Activated CD4-positive, CD25-positive, alpha-beta regulatory T cell (primary cell): ENCODE measurements at places on chromosomes 6 and 20.

DNA sequence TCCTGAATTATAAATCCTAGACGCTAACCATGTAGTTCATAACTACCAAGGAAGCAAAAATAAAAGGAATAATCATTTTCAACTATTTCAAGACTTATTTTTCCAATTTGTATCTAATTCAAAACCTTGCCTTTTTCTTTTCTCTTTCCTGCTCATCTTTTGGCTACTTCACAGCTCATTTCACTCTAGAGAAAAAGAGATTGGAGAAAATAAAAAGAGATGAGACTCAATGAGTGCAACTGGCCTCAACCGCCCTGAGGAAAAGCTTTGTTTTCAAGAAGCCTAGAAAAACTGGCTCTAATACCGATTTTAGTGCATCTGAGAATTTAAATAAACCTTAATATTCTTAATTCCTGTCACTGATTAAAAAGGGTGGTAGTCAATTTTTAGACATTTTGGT lies 36.4 kb downstream of the IPCEF1 start:
- no peak for DNase-seq

DNA sequence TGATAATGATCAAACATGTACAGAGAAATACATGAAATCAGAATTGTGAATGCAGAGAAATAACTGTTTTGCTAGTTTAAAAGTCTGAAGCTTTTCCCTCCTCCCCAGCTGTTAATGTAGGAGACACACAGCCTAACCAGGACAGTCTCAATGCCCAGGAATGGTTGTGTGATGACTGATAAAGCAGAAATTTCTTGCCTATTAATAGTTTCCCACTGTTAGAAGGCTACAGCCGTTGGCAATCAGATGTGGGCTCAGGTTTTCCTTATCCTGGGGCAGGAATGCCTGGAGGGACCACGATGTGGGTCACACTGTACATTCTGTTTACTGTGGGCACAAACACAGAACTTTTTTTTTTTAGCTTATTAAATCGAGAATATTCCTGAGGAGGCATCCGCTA lies 1.9 kb downstream of the PPP1R3D start:
- DNase-seq, result no peak

DNA sequence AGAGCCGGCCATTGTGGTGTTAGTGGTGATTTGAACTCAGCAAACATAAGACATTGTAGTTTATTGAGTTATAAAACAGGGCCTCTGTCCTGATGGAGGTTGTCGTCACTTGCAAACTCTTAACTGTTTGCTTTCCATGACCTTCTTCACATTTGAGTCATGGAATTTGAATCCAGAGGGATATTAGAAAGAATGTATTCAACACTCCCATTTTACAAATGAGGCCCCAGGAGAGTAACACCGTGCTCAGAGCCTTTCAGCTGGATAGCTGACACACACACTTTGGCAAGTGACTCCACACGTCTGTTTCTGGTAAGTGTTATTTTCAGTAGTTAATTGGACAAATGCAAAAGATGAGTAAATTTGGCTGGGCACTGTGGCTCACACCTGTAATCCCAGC lies 72.4 kb upstream of the XRN2 start:
- DNase-seq, result no peak

DNA sequence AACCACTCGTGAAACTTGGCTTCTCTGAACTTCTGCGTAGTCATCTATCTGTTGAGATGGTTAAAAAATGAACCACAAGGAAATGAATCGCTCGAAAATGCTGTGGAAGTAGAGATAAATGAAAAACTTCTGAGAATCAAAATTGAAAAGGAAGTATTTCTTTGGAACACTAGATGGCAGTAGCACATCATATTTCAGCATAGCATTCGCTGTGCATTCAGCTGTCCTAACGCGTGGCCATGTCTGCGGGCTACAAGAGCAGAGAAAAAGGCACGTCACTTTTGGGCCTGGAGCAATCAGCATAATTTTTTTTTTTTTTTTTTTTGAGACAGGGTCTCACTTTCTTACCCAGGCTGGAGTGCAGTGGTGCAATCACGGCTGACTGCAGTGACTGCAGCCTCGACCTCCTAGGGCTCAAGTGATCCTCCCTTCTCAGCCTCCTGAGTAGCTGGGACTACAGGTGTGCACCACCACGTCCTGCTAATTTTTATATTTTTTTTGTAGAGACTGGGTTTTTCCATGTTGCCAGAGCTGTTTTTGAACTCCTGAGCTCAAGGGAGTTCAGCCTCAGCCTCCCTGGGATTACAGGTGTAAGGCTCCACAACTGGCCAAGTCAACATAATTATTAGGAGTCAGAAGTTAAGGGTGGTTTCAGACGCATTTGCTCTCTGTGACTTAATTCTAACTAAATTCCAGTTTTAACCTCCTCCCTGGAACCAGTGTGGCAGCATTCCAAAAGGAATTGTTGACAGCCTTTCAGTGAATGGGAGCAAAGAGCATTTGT lies 8.8 kb upstream of the PERP start:
- DNase-seq, result peak; percentile 1

DNA sequence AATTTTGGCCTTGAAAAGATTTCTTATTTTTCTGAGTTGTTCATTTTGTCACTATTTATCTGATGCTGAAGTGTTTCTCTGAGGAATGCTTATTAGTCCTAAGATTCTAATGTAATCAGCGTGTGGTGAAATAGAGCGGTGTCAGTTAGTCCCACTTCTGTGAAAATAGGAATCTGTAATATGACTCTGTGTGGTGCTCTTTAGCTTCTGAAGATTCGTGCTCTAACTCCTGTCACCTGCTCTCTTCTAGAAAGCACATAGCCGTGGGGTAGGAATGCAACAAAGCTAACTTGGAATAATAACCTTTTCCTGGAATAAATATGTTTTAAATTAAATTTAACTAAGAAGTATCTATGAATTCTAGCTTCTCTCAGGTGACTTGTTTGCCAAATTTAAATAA lies 90.4 kb downstream of the BCKDHB start:
- DNase-seq, result no peak

DNA sequence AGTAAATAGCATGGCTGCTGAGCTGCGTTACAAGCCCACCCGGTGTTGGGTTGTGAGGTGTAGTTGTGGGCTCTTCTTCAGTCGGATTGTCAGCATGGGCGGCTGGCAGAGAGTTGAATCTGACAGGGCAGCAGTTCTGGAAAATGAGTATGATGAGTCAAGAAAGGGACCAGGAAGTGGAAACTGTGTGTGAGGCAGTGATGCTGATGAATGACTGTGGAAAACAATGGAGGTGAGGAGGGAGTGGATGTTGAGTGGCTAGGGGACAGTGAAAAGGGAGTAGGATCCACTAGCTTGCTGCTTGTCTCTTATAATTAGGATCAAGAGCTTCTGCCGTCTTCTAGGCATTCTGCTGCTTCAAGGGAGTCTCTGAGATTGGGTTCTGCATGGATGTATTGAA lies 154.3 kb downstream of the ESR1 start:
- DNase-seq, result no peak

GRCh38 chr20:30593572-30593971 lies 663.9 kb upstream of the DEFB115 start:
- DNase-seq, result no peak

GRCh38 chr6:91155129-91155785 lies 568.4 kb upstream of the MAP3K7 start:
- no peak for DNase-seq

- DNase-seq, result no peak
These were observed 6.0 kb upstream of the VNN1 start for GRCh38 chr6:132719736-132720448.

DNA sequence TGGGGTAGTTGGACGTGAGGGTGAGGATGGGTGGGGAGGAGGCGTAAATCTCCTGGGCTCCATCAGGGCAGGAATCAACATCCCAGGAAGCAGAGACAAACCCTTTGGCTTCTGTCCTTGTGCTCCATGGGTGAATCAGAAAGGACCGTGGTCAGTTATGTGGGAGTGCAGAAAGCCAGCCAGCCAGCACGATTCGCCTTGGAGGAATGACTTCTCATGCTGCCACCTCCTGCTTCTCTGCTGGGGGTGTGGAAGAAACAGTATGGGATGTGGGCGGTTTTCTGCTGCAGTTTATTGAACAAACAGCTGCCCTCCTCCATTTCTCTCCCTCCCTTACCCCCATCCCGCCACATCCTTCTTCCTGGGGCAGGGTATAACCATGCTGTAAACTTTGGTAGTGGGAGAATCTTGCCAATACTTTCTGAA lies 214.5 kb downstream of the SOX4 start:
- DNase-seq, result no peak

- no peak for DNase-seq
These were observed 151.4 kb downstream of the CEBPB start for GRCh38 chr20:50341880-50342637.

DNA sequence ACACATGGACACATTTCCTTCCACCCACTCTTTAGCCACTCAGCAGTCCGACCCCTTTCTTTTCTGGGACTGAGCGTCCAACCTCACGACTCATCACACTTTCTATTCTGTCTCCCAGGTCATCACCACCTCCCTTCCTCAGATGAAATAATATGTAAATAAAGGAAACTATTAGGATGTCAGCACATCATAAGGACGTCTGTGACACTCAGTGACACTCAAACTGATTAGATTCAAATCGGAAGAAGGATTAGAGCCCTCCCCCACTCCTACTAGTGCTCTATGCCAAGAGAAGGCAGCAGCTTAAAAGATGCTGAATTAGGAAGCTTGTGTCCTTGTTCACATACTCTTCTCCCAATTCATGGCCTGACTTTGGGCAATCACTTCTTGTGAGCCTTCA lies 113.6 kb downstream of the TNFRSF21 start:
- DNase-seq, result no peak
